ENCODE measurements at places on chromosomes 3 and 15.

DNA sequence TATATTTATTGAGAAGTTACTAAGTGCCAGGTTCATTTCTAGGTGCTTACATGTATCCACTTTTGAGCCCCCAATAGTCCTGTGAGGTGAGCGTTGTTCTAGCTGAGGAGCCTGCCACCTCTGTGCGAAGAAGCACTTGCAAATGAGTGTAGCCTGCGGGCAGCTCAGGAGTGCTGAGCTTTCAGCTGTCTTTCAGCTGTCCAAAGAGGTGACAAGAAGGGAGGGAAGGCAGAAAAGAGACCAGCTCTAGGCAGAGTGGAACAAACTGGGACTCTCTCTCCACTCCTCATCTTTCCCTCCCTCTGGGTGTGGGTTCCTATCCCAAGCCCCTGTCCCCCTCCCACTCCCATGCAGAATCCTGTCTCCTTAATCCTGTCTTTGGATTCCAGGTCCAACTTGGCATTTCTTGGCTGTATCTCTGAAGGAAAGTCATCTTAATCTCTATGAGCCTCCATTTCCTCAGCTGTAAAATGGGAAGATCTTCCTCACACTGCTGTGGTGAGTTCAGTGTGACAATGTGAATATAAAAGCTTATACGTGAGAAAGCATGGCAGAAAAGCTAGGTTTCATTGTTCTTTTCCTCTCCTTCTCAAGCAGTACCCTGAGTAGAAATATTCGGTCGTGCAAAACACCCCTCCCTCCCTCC, 6.7 kb upstream of the SRP14 start:
- DNase-seq, result no peak

DNA sequence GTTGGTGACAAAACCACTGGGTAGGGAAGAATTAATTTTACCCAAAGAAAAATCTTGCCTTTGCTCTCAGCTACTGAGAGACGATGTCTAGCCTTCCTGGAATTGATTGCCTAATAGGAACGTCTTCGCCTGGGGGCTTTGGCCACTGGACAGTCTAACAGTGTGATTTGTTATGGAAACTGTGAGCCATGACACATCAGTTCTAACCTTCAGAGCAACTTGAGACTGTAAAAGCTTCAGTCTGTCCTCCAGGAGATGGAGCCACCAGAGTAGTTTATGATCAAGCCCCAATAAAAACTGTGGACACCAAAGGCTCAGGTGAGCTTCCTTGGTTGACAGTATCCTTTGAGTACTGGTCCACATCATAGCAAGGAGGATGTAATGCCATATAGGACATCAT, 235.8 kb upstream of the TMCO5A start:
- DNase-seq, result no peak

DNA sequence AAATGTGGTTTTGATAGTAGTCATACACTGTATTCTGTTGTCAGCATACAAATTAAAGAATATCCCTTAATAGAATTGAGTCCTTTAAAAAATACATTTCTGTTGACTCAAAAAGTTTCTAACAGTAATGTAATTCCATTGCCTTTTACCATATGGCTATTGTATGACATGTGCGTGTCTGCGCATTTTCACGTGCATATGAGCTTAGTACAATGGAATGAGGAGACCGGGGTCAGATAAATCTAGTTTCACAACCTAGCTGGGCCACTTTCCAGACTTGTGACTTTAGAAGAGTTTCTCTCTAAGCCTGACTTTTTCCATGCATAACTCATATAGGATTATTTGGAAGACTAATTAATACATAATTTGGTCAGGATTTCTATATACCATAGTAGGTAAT, 38.7 kb downstream of the ZBTB38 start:
- DNase-seq, result no peak

DNA sequence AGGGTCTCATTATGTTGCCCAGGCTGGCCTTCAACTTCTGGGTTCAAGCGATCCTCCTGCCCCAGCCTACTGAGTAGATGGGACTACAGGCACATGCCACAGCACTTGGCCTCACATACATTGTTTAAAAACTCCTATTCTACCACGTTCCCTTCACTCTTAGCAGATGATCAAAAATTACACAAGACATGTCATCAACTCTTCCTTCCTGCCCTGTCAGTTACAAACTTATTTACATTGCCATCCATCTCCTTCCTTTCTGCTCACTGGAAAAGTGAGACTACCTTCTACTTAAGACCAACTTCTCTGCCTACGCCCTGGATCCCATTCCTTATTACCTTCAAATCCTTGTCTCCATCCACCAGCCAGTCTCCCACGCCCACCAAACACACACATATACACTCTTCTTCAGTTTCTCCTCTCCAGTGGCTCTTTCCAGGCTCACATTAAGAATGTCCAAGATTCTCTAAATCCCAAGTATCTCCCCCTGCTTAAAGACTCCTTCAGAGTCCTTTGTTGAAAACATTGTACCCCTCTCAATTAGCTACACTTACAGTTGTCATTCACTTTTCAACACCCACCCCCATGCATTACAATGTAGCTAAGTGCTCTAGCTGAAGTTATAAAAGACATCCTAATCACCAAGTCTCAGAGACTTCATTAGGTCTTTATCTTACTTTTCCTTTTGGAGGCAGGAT, 4.3 kb downstream of the PEAK1 start:
- DNase-seq, result no peak

Measured in NCI-H2029 (cell line).